ENCODE measurements at places on chromosomes 2 and 18.

DNA sequence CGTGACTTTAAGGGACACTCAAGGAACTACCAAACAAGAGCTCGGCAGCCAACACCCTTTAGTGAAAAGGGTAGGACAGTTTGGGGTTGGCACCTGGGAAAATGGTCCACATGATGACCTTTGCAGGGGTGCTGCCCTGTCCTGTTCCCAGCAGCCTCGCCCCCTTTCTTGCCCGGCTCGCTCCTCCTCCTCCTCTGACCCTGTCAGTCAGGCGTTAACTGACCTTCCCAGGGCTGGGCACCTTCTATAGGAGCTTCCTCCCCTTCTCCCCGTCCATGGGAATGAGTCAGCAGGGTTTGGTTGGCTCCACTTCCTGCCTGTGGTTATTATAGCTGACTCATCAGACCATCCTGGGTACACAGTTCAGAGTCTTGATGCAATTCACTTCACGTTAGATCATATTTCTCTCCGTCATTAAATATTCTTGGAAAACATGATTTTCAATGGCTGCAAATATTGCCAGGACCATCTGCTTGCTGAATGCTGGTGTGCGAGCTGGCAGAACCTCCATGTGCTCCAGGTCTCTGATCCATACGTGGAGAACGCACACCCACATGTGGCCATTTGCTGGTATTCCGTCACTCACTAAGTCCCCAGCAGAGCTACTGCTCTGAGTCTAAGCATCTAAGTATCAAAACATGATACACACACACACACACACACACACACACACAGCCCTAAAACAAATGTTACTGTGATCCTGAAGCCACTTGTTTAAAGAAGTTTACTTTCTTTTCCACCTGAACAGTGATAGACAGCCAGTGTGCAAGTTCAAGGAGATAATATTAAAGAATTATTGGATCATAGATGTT lies 185.0 kb downstream of the ANAPC1 start:
- peaks cover 3% of the 10 kb centered on the region for H3K36me3 ChIP-seq
- H3K27me3 ChIP-seq: peaks cover 15% of the 10 kb centered on the region
- peaks cover 32% of the 10 kb centered on the region for H3K4me1 ChIP-seq
- peak overlapping the region; percentile 80 for H3K4me3 ChIP-seq
- H3K27ac ChIP-seq: peak overlapping the region; percentile 84

- no peaks in the 10 kb centered on the region for H3K36me3 ChIP-seq
- H3K27ac ChIP-seq: no peak overlapping the region
- H3K4me3 ChIP-seq: no peak overlapping the region
- no peak for DNase-seq
Observed at GRCh38 chr2:68936889-68937288, 15.8 kb downstream of the GKN2 start.

- no peak overlapping the region for H3K4me3 ChIP-seq
- no peaks in the 10 kb centered on the region for H3K4me1 ChIP-seq
- H3K27me3 ChIP-seq: peaks cover 18% of the 10 kb centered on the region
- H3K36me3 ChIP-seq: no peaks in the 10 kb centered on the region
- no peak overlapping the region for H3K27ac ChIP-seq
- DNase-seq: no peak
Observed at GRCh38 chr18:9835825-9836224, 49.9 kb upstream of the TXNDC2 start.

DNA sequence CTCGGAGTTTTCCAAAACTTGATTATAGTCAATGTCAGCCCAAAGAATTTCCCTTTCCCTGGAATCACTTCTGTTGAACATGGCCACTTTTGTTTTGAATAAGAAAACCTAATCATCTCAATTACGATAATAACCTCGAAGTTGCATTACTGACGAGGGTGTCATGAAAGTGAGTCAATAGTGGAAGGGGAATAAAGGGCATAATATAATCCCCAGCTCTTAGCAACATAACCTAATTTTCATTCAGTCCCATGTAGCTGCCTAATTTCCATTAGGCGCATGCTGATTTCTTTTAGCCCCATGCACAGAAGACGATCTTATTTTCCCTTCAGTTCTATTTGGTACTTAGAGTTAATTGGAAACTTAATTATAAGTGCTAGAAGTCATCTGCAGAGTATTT lies 51.1 kb upstream of the RAPH1 start:
- H3K4me3 ChIP-seq: no peak overlapping the region
- DNase-seq: no peak
- H3K4me1 ChIP-seq: peaks cover 17% of the 10 kb centered on the region

DNA sequence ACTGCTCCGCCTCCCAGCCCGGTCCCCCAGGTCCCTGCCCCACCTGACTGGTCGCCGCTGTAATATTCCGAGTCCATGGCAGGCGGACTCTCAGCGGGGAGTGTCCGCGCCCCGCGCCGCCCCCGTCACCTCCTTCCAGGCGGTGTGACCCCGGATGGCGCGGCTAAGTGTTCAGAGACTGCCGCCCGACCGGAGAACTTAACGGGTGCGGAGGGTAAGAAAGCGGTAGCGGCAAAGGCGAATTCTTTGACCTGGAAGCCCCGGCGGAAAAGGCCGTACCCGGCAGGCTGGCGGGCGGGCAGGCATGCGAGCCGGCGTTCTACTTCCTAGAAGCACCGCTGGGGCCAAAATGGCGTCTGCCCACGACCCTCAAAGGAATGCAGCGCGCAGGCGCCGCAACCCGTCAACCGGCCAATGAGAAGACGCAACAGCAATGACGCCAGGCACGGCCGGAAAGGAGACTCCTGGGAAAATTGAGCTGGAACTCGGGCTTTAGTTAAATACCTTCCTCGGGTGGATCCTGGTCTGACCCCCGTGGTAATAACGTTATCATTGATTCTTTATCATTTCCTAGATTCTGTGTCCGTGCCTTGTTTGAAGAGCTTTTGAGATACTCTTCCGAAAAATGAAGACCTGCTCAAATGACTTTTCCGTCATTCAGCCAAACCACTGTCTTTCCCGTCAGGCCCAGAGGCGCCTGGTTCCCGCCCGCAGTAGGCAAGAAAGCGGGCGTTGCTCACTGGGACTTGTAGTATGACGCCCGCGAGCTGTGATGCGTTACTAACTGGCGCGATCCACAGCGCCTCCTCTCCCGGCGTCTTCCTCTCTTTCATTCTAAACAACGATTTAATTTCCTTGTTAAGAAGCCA lies at the start of gene IWS1:
IWS1 (minus strand) TSS at position 358 of the 869 bp plus-strand sequence; CDS start at position 77, 281 bp downstream.
- H3K4me1 ChIP-seq: peaks cover 27% of the 10 kb centered on the region
- peaks cover 6% of the 10 kb centered on the region for H3K27me3 ChIP-seq
- peaks cover 16% of the 10 kb centered on the region for H3K36me3 ChIP-seq
- DNase-seq: peak; percentile 95
- peak within 1 kb of the TSS; percentile 92 for H3K4me3 ChIP-seq

DNA sequence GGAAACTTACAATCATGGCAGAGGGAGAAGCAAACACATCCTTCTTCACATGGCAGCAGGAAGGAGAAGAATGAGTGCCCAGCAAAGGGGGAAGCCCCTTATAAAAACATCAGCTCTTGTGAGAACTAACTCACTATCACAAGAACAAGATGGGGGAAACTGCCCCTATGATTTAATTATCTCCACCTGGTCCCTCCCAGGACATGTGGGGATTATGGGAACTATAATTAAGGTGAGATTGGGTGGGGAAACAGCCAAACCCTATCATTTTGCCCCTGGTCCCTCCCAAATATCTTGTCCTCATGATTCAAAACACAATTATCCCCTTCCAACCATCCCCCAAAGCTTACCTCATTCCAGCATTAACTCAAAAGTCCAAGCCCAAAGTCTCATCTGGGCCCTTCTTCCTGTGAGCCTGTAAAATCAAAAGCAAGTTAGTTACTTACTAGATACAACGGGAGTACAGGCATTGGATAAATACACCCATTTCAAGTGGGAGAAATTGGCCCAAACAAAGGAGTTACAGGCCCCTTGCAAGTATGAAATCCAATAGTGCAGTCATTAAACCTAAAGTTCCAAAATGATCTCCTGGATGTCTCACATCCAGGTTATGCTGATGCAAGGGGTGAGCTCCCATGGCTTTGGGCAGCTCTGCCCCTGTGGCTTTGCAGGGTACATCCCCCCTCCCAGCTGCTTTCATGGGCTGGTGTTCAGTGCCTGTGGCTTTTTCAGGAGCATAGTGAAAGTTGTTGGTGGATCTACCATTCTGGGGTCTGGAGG lies 122.3 kb downstream of the MYCN start:
- no peak overlapping the region for H3K27ac ChIP-seq
- no peaks in the 10 kb centered on the region for H3K27me3 ChIP-seq
- H3K36me3 ChIP-seq: no peaks in the 10 kb centered on the region
- H3K4me3 ChIP-seq: no peak overlapping the region
- no peak for DNase-seq
- H3K4me1 ChIP-seq: no peaks in the 10 kb centered on the region

GRCh38 chr2:158598862-158599517 lies 142.2 kb downstream of the PKP4 start:
- no peaks in the 10 kb centered on the region for H3K36me3 ChIP-seq
- no peaks in the 10 kb centered on the region for H3K27me3 ChIP-seq
- no peak overlapping the region for H3K27ac ChIP-seq
- DNase-seq: no peak

Data from T-helper 2 cell treated with Interferon-gamma antibody and Interleukin-4, amounts not matched to agents 5 μg/mL and 100 μg/mL, for 36 hours (primary cell).